ENCODE measurements at places on chromosomes 3 and 15. TPM values are rescaled to one million over a fixed set of nuclear protein-coding genes. Genes with fewer than 3 reads are reported as not detected.

The WDR73 gene
- 30.7 TPM for total RNA-seq

The TGM5 gene
- not detected for total RNA-seq

The DNAH12 gene
- total RNA-seq, result under 0.01 TPM

The MRAS gene
- total RNA-seq, result 17.6 TPM

The FOXB1 gene
- total RNA-seq, result not detected

The DUOXA2 gene
- total RNA-seq, result not detected

The HRG gene
- not detected for total RNA-seq

The CCDC39 gene
- total RNA-seq, result 0.14 TPM

The CYP8B1 gene
- not detected for total RNA-seq

The ARGFX gene
- not detected for total RNA-seq

The MORF4L1 gene
- 298 TPM for total RNA-seq

The IGDCC3 gene
- not detected for total RNA-seq

The TRMT10C gene
- 48.5 TPM for total RNA-seq

The GABPB1 gene
- 88.3 TPM for total RNA-seq

The REC114 gene
- total RNA-seq, result not detected

The CSK gene
- total RNA-seq, result 47.6 TPM

The ZNF660 gene
- 0.50 TPM for total RNA-seq

The EID1 gene
- total RNA-seq, result 246 TPM

The TFDP2 gene
- 35.5 TPM for total RNA-seq

The PLSCR2 gene
- total RNA-seq, result not detected

The GPR62 gene
- total RNA-seq, result not detected

The IMPG2 gene
- 0.50 TPM for total RNA-seq

The MYL3 gene
- total RNA-seq, result not detected

The NRG4 gene
- not detected for total RNA-seq

Data from thoracic aorta endothelial cell (primary cell).